ENCODE measurements at places on chromosomes 7 and 10.

DNA sequence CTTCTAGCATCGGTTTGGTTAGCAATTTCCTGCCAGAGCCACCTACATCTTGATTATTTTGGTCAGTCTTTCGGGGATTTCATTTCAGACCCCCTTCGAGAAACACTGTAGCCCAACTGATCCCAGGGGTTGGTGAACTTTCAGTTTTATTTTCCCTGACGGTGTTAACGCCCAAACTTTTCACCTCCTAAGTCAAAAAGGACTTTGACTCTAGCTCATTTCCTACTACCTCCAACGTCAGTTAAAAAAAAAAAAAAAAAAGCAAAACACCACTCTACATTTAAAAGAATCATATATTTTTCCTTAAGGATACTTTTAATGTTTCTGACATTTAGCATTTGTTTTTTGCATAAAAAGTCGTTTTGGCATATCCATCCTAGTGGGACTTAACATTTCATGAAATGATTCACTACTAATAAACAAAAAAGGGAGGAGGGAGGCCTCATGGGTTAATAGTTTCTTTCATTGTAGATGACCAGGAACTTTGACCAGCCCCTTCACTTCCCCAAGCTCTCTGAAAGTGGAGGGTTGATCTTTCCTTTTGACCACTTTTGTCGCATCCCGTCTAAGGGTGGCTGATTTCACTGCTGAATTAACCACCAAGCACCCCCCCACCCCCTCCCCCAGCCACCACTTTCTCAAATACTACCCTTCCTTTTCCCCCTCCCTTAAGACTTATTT lies 764 bp upstream of the TCF7L2 start:
- DNase-seq: no peak

DNA sequence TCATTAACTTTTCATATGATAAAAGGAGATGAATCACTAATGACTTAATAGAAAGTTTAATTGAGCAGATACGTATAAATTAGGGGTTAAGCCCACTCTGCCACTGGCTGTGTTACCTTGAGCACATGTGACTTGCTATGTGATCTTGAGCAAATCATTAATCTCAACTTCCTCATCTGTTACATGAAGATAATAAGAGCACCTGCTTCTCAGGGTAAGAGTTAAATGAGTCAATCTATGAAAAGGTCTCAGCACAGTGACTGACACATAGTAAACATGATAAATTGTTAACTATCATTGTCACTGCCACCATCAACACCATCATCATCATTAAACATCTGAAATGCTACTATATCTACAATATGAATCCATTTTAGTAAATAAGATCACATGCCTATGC lies 110.8 kb downstream of the TPK1 start:
- no peak for DNase-seq

DNA sequence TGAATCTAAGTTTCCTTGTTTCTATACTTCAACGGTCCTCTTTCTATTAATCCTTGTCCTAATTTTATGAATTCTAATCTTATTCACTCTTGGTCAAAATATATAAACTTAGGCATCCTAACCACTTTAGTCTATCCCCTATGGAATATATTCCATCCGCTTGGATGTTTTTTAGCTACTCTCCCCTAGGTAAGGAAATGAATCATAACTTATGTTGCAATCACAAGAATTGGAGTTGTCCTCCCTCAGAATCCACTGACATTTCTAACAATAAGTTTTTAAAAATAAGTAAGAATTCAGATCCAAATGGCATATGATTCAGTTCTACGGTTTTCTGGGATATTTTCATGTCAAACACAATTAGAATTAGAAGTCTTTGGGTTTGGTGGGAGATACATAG lies 1081.6 kb downstream of the SORCS1 start:
- DNase-seq: no peak

- DNase-seq: no peak
Measured at GRCh38 chr7:45021604-45022296, 21.7 kb downstream of the CCM2 start.

DNA sequence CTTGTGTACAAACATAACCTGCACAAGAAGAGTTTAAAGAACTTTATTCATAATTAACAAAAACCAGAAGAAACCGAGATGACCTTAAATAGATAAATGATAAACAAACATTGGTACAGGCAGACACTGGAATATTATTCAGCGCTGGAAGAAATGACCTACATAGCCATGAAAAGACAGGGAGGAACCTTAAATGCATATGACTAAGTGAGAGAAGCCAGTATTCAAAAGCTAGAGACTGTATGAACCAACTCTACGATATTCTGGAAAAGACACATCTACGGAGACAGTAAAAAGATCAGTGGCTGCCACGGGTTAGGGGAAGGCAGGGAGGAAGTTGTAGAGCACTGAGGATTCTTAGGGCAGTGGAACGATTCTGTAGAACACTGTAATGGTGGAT lies 333.8 kb upstream of the AKR1E2 start:
- no peak for DNase-seq

GRCh38 chr10:58743466-58744115 lies 230.9 kb downstream of the BICC1 start:
- DNase-seq: no peak

DNA sequence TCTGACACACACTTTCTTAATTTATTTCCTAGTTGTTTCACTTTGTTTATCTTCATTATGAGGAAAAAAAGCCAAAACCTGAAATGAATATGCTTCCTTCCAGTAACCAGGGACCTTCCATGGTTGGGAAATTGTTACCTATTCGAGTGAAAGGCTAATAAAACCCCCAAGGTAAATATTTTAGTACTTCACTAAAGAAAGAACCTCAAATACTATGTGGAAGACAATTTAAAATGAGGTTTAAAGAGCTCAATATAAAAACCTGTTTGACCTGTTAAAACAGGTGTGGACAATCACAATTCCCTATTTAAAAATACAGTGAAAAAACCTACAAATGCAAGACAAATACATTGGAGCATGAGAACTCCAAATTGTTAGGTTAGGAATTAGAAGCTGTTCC lies 192.6 kb downstream of the CFTR start:
- no peak for DNase-seq

- peak; percentile 98 for DNase-seq
Measured at GRCh38 chr7:75611557-75612178, 119.5 kb downstream of the SPDYE5 start.

DNA sequence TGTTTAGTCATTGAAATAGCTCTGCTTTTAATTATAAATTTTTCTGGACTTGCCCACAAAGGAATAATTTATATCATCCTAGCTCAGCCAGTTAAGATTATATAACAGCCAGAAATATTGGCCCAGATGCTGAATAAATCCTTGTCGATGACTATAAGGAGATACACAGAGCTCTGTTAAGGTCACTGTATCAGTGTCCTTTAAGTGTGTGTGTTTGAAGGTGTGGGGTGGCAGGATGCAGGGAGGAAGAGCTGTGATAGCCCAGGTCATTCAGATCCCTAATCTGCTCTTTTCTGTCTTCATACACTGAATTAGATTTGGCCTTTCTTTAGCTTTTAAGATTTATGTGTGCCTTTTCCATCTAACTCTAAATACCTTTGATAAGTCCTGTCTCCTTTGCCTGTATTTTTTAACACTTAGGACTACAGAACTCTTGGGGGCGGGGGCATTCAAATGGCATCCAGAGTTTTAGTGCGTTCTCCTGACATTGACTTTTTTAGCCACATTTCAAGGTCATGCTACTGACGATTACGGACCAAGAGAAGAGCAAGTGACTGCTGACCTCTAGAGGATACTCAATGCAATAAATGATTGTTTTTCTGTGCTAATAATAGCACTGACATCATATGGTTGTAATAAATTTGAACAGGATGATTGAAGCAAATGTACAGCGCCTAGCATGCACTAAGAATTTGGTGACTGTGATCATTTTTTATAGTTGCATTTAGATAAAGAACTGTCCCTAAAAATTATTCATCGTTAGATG lies 172.3 kb downstream of the CACNB2 start:
- no peak for DNase-seq

- DNase-seq: no peak
Measured at GRCh38 chr10:47451998-47452494, 31.9 kb downstream of the ANXA8 start.

DNA sequence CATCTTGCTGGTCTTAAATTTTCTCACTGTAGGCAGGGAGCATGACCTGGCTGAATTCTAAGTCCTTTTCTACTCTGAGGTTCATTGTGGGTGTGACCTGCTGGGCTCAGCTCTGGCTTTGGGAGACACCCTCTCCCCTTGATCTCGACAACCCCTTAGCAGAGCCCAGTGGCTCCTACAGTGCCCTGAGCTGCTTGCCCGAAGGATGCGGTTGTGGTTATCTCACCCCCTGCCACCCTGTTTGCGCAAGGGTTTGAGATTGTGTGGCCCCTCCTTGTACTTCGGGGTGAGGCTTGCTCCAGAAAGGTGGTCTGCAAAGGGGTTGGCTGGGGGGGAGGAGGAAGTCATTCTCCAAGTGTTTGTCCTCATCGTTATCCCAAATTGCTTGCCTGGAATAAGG lies 55.3 kb downstream of the TCF7L2 start:
- DNase-seq: no peak
